ENCODE measurements at places on chromosomes 12 and 14.

DNA sequence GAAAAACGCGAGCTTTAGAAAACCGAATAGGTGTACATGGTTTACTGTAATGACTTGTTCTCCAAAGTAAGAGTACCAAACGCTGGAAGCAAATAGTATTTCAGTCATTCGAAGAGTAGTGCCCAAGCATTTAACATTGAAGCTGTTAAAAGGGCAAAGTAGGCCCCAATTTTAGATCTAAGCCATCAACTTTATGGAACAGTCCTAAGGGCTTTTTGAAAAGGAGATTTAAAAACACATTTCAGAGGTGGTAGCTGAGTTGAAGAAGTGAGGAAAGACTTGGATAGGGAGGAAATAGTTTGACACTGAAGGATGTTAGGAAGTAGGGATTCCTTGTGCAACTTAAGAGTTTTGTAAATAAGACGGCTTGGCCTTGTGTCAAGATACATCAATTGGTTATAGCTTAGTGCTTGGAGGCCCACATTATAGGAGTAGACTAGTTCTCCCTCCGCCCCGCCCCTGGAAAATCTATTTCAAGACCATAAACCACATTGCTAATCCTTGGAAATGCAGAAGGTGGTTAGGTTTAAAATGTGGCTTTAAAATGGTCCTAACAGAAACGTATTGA lies 783 bp upstream of the TUBA1B start:
- peak; percentile 70 for DNase-seq

DNA sequence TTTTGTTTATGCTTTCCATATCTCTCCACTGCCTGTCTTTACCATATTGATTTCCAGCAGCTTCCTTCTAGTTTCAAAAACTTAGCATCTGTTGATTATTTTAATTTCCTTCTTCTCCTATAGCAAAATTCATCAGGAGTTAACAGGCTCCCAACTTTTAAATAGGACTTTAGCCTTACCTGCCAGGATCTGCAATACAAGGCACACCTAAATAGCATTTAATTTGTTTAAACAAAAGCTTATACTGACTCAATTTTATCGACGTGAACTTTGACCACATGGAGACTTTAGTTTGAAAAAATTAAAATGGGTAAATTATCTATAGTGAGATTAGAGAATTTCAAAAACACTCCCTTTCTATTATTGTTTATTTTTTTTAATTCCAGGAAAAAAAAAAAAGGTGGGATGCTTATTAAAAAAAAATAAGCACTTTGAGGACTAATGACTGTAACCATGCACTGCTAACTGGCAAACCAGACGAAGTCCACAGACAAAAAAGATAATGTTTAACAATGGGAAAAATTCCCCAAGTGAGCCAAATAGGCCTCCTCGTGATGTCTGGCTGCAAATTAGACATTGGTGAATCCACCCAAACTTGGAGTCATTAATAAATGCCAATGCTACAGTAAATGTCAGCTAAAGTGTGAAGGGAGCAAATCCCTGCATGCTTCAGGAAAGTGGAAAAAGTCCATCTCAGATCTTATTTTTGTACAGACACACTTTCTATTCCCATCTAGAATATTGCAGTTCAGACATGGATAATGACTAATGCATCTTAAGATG lies 40.7 kb downstream of the RMST start:
- no peak for DNase-seq

DNA sequence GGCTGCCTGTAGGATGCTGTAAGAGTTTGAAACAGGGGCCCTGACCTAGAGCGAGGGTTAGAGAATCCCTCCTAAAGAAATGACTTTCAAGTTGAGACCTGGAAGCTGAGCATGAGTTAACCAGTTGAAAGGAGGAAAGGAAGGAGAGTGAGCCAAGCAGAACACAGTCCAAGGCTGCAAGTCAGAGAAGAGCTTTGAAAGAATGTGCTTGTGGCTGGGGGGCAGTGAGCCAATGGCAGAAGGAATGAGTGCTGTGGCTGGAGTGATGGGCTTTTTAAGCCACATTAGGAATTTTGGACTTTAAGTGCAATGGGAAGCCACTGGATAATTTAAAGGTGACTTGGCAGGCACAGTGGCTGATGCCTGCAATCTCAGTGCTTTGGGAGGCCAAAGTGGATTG lies 18.1 kb downstream of the CDKN1B start:
- no peak for DNase-seq

DNA sequence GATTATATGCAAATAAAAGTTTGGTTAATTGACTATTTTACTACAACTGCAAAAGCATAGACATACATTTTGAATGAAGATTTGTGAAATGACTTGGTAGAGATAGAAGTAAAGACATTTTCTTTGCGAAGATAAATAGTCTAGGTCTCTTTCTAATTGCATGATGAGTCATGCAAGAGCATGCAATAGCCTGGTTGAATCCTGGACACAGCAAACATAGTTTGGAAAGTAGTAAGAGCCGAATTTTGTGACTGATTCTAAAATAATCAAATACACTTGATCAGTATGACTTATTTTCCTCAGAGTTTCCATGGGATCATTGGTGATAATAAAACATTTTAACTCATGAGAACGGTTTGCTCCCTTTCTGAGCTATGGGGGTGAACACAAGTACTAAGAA lies 27.7 kb upstream of the CAND1 start:
- DNase-seq, result no peak

GRCh38 chr12:16605642-16606116 lies 283 bp downstream of the LMO3 start:
- DNase-seq, result peak; percentile 55

Measured in KBM-7 (cell line).